ENCODE measurements at places on chromosomes 1 and 21.

DNA sequence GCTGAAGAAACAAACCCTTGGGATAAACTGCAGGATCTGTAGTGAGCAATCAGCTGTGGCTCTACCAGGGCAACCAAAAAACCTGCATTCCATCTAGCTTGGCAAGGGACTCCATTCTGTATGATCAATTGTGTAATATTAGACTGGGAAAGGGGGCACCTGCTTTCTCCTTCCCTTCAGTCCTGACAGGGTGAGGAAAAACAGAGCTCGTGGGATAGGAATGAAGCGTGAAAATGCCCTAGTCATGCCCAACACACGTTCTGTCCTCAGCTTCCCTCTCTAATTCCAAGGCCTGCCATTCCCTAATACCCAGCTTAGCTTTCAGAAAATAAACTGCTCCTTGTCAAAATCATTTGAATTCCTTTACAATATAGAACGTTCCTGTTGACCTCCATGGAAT is 442.3 kb downstream of the PLPP3 start:
- no peak for DNase-seq

- peak; percentile 19 for DNase-seq
Measured at GRCh38 chr1:150973258-150973835, 1.3 kb downstream of the CERS2 start.

DNA sequence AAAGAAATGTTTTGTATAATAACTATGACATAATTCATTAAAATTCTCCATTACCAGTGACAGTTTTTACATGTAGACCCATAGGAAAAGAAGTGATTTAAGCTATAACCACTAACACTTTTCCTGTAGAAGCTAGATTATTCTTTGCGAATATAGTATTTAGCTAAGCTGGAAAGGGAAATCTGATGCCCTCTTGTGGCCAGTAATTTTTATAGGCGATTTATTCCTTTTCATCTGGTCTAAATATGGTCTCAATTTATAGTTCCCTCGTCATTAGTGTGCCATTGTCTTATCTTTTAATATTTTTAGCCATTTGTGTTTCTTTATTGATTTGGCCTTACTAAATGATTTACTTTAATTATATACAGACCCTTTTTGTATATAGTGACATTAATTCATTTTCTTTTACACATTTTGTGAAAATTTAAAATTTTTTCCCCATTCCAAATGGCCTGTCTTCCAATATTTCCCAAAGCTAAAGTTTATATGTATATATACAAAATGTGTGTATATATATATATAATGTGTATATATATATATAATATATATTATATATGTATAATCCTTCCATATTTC is 26.7 kb downstream of the BTG3 start:
- peak; percentile 58 for DNase-seq

DNA sequence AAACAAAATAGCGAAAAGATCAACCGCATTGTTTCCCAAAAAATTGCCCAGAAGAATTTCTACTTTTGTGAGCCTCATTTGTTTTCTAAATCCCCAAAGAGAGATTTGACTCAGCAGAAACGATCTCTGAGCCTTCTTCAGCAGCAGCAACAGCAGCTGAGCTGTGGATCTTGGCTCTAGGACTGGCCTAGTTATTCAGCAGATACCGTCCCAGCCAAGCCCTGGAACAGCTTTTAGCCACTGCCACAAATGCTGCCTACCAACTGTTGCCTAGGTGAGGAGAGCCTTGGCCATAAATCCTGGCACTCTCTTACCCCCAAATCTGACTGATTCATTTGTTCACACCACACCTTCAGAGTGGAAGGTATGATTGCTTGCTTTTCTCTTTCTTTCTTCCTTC is 320.1 kb downstream of the TGFB2 start:
- peak; percentile 42 for DNase-seq

DNA sequence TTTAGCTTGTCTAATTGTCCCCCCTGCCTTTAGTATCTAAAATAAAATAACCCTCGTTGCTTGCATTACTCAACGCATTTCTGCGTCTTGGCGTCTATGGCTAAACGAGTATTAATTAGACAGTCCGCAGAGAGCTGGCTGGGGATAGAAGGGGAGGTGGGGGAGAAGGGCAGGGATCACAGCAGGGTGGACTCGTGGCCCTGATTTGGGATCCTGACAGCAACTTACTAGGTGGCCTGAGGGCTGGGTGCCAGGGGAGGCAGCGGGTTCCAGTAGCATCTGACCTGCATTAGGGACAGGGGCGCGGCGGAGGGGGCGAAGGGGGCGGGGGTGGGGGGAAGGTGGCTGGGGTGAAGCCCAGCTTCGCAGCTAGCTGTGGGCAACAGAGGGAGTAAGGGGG is 1.1 kb upstream of the BACE2 start:
- no peak for DNase-seq

- DNase-seq = no peak
Measured at GRCh38 chr1:228219245-228219961, 11.6 kb downstream of the OBSCN start.

- no peak for DNase-seq
Measured at GRCh38 chr1:89525169-89525855, 683 bp downstream of the LRRC8B start.

GRCh38 chr1:246647513-246647912 is 76.7 kb upstream of the SCCPDH start:
- DNase-seq = peak; percentile 58

GRCh38 chr1:201396861-201397464 is 2.2 kb downstream of the LAD1 start:
- DNase-seq = no peak

- DNase-seq = no peak
Measured at GRCh38 chr1:3188150-3188971, 119.4 kb downstream of the PRDM16 start.

DNA sequence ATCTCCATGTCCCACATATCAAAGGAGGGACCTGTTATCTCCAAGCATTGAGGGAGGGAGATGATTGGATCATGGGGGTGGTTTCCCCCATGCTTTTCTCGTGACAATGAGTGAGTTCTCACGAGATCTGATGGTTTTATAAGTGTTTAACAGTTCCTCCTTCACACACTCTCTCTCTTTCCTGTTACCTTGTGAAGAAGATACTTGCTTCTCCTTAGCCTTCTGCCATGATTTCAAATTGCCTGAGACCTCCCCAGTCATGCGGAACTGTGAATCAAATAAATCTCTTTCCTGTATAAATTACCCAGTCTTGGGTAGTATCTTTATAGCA is 91.6 kb downstream of the DDAH1 start:
- no peak for DNase-seq

GRCh38 chr1:12601700-12602658 is 16.0 kb downstream of the DHRS3 start:
- peak; percentile 94 for DNase-seq

GRCh38 chr1:191558379-191558778 is 599.9 kb upstream of the RGS18 start:
- no peak for DNase-seq

DNA sequence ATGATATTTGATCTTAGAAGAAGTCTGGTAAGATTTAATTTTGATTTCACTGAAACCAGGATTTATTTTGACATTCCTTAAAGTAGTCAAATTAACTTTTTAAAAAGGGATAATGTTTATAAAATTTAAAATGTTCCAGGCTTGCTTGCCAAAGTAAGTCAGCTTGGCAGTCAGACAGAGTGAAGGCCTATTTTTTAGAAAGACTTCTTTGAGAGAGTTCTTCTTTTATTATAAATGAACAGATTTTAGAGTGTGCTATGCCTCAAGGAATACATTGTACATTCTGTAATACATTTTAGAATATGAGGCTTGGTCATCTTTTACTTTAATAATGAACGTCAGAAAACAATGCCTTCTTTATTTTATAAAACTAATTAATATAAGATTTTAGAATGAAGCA is 138.7 kb downstream of the DISP1 start:
- DNase-seq = no peak

GRCh38 chr1:159469921-159470533 is 30.5 kb downstream of the OR10J1 start:
- DNase-seq = no peak

GRCh38 chr1:182652933-182653332 is 31.5 kb downstream of the RGS8 start:
- no peak for DNase-seq

GRCh38 chr1:84975035-84975434 is 21.9 kb downstream of the MCOLN2 start:
- no peak for DNase-seq

- DNase-seq = peak; percentile 77
Measured at GRCh38 chr1:43452789-43453441, 816 bp downstream of the HYI start.

DNA sequence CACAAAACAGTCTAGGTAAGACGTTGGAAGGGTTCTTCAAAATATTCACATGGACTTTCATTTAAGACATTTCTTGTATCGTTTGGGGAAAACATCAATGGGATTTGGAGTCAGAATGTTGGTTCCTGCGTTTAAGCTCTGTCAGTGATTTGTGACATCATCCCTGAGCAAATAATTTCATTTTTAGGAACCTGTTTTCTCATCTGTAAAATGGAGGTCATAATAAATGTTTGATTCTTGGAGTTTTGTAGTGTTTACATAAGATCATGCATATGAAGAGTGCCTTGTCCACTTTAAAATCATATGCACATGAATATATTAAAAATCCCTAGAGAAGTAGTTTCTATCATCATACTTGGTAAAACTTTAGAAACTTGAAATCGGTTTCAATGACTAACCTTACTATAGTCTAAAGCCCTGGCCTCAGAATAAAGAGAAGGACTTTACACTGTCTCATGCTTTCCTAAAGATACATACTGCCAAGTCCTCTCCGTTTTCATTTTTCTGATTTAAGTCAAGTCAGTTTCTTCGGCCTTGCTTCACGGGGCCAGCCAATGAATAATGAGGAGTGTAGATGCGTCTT is 178.4 kb downstream of the ADSS2 start:
- no peak for DNase-seq

GRCh38 chr1:10980841-10981727 is 31.4 kb upstream of the TARDBP start:
- DNase-seq = peak; percentile 58

GRCh38 chr1:975896-976683 is 5.8 kb downstream of the PERM1 start:
- peak; percentile 72 for DNase-seq

- no peak for DNase-seq
Measured at GRCh38 chr1:61290525-61290924, 208.2 kb downstream of the NFIA start.

DNA sequence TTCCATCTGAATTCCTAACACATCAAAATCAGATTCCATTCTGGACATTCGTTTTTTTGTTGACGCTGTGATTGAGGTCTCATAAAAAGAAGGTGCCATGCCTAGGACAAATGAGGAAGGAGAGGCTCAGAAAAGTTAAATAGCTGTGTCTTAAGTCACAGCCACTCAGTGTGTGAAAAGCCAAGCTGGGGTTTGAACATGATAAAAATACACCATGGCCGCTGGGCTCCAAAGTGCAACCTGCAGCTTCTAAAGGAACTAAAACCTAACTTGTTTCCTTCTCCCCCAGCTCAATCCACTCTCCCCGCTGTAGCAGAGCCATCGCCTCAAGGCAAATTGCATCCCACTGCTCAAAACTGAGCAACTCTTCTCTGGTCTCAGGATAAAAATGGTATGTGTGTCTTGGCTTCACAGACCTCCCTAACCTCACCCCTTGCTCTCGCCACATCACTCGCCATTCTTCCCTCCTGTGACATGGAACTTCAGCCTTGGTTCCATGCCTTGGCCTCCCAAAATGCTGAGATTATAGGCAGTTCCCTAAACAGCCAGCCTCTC is 22.1 kb upstream of the FAM20B start:
- DNase-seq = no peak

- DNase-seq = no peak
Measured at GRCh38 chr1:30052178-30052577, 671.2 kb downstream of the MATN1 start.

GRCh38 chr1:181119093-181119989 is 30.8 kb downstream of the IER5 start:
- DNase-seq = no peak

GRCh38 chr1:1013105-1013921 is at the start of gene ISG15:
Gene ISG15, plus strand, starts transcription at chr1:1013497. Its CDS starts 77 bp downstream, at chr1:1013574.
- DNase-seq = peak; percentile 89
